ENCODE measurements at places on chromosomes 7 and 10.

DNA sequence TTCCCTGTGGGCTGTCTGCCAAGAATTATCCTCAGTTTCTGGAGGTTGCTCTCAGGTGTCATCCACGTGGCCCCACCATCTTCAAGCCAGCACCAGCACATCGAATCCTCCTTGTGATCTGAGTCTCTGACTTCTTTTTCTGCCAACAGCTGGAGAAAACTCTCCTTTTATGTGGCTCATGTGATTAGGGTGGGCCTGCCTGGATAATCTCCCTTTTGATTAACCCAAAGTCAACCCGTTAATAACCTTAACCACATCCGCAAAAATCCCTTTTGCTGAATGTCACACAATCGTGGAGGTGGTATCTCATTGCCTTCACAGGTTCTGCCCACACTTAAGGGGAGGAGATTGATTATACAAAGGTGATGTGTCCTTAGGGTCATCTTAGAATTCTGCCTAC, 73.8 kb downstream of the LRGUK start:
- no peak for DNase-seq

- DNase-seq, result no peak
Observed at GRCh38 chr7:151710121-151710640, 166.7 kb downstream of the PRKAG2 start.

DNA sequence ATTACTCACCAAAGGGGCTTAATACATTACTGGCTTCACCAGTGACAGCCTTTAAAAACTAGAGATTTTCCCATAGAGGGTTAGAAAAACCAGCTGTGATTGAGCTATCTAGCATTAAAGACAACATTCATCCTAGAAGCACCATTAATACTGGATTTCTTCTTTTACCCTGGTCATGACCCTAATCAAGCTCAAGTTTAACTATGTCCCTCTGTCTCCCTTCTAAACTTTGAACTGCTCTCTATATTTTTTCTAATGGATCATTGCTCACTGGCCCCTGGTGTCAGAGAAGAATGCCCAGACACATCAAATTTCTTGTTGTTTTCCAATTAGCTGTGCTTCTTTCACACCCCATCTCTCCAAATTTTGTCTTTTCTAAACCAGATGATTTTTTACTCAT, 1101.3 kb downstream of the XPNPEP1 start:
- no peak for DNase-seq

GRCh38 chr10:3395458-3395861, 222.9 kb upstream of the PITRM1 start:
- no peak for DNase-seq

Data from GM12864 (cell line).